ENCODE measurements at places on chromosomes 1 and 21.

DNA sequence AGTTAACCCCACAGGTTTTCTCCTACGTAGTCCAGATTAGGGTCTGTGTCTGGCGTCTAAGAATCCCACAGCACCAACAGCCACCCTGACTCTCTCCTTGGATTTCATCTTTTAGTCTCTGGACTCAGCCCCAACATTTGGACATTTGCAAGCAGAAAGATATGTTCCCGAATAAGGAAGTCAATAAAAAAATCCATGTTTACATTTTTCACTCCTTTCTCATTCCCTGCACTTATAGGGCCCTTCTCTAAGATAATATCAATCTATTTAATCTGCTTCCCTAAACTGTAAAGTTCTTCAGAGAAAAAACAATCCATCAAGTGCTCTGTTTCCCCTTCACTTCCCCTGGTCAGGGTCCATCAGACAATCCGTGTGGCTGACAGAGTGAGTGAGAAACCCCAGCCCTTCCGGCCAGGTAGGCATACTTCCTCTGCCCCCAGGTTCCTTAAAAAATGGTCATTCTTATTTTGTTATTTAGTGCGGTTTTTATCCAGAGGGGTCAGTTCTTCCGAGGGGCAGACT lies 105.9 kb upstream of the CDC42BPA start:
- DNase-seq: no peak

- DNase-seq: no peak
Observed at GRCh38 chr1:4939266-4939665, 284.9 kb downstream of the AJAP1 start.

DNA sequence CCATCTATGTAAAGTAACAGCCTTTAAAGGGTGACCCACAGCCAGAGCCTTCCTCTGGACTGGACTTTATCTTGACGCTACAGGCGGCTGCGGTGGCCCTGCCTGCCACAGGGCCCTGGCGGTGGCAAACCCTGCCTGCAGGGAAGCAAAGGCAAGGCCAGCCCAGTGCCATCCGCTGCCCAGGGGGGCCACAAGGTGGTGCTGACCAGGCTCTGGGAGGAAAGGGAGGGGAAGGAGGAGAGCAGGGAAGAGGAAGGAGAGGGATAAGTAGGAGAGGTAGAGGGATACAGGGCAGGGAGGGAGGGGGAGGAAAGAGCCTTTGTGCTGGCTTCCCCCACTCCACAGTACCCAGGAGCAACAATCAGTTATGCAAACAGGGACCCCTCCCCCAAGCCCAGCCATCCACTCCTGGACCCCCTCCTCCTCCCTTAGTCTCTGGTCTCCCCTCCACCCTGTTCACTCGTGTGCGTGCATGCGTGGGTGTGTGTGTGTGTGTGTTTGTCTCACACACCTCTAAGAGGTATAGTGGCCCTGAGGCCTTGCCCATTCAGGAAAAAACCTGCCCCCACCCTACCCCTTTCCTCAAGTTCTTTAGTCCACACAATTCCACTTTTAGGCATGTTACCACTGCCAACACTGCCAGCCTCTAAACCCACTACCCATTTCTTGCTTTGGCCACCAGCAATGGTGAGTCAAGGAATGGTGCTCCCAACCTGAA lies 30.3 kb downstream of the SSBP3 start:
- no peak for DNase-seq

DNA sequence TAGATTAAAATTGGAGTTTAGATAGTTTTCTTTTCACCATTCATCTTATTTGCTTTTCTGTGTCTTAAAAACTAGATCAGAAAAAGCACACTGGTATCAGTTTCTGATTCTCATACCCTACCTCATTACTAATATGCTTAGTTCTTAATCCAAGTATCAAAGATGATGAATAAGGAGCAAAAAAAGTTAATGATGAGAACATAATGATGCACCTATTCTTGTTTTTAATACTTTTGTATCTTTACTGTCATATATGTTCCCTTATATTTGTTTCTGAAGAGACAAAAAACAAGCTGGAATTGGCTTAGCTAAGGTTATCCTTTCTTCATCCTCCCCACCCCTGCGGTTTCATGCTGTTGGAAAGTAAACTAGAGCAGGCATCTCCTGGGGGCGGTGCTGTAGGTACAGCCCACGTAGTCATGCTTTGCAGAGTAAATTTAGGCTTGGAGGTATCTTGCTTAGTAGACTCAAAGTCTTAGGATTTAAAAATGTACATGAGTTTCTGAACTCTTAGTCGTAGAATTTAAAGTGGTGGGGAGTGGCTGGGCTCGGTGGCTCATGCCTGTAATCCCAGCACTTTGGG lies 16.4 kb downstream of the CNIH4 start:
- no peak for DNase-seq

DNA sequence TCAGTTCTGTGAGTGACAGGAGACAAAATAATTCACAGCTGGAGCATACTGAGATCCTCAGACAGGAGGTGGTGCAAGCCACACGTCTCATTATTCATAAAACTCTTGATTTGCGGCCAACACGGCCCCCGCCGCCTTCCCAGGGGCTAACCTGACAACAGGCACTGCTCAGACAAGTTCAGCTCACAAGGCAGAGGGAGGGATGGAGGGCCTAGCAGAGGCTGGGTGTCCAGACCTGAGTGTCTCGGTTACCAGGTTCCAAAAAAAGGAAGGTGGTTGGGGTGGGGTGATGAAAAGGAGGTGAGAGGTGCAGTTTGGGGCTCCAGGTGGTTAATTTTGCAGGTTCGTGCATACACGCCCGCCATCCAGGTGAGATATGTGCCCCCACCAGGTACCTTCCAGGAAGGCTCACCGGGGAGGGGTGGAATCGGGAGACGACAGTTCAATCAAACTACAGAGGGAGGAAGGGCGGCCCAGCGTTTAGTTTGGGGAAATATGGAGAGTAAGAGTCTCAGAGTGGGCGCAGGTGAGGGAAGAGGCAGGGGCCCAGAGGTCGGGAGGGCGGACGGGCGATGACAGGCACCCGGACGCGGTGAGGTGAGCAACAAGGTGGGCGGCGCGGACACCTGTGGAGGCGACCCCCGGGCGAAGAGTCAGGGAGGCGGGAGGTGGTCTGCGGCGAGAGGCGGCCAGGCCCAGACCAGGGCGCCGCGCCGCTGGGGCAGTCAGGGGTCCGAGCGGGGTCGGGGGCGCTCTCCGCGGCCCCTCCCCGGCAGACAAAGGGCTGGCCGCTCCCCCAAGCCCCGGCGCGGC lies 629 bp downstream of the CTNNBIP1 start:
- no peak for DNase-seq

DNA sequence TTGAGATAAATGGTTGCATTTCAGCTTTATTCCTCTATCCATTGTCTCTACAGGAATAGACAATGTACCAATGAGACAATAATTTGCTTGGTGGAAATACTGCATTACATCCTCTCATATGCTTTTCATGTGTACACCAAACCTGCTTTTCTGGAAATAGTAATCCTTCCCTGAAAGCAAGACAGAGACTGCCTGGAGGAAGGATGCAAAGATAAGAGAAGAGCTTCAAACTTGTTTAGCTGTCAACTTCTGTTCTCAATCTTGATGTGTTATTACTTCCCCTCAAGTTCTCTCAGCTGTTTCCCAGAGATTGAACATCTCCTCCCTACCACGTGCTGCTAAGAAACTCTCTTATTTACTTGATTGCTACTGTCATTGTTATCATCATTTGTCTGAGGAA lies 1125.4 kb upstream of the TMPRSS15 start:
- DNase-seq: no peak

GRCh38 chr1:114695430-114696058 lies at the start of gene AMPD1:
Gene AMPD1, minus strand, starts transcription at chr1:114695546. Its CDS starts 75 bp downstream, at chr1:114695471.
- DNase-seq: peak; percentile 38

- no peak for DNase-seq
Observed at GRCh38 chr1:184533915-184534314, 147.1 kb downstream of the C1orf21 start.

All from skeletal muscle cell (primary cell).